ENCODE measurements at places on chromosomes 3 and 15.

DNA sequence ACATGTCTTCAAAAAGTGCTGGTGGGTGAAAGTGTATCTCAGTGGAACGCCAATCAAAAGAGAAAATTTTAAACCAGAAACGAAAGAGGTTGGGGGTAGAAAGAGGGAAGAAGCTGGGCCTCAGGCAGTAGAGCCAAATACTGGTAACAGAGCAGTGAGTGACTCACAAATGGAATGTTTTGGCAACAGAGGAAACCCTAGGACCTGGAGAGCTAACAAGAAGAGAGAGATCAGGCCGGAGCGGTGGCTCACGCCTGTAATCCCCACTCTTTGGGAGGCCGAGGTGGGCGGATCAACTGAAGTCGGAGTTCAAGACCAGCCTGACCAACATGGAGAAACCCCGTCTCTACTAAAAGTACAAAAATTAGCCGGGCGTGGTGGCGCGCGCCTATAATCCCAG is 450.8 kb upstream of the NAALADL2 start:
- no peak for DNase-seq

DNA sequence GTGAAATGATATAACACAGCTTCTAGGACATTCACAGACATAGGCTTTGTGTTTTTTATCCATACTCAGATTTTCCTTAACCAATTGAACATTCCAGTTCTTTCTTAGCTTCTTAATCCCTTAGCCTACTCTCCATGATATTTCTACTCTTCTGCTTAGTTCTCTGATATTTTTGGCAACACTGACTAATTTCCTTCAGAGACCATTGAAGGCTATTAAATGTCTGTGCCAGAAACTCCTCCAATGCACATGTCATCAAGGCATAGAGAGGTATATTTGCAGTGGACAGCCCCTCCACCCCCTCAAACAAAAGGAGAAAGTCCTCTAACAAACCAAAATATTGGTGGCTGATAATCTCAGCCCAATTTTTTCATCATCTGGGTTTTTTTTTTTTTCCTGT is 105.9 kb upstream of the TSC22D2 start:
- no peak for DNase-seq

- DNase-seq, result no peak
These were observed 177.8 kb downstream of the NECTIN3 start for GRCh38 chr3:111249421-111249820.

DNA sequence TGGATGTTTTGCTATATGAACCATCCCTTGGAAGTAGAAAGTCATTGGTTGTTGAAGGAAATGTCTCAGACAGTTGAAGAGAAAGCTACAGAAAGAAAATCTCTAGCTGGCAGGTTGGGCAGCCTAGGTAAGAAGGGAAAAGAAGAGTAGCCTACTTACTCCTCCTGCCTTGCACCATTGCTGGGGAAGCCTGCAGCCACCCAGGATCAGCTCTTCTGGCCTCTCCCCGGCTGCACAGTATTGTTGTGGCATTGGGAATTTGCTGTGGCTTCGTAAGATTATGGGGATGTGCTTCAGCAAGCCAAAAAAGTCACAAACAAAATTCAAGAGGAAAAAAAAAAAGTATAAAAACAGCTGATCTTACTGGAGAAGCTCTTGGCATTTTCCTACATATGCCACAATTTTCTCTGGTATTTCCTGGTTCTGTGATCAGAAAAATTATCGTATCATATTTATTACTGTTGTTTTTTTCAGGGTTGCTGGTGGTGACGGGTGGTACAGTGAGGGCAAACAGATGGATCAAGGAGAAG is 154.2 kb downstream of the TIGIT start:
- no peak for DNase-seq

GRCh38 chr15:42324308-42324707 is 35.0 kb upstream of the CAPN3 start:
- no peak for DNase-seq

GRCh38 chr15:80265021-80265420 is 13.0 kb upstream of the CTXND1 start:
- DNase-seq, result no peak

GRCh38 chr3:122088531-122088930 is 33.4 kb downstream of the CD86 start:
- DNase-seq, result no peak

Measured in NCI-H1930 (cell line).